NCI-H510A treated with DMSO at 0.1 percent for 48 hours (cell line): ENCODE measurements at places on chromosomes 2 and 18.

DNA sequence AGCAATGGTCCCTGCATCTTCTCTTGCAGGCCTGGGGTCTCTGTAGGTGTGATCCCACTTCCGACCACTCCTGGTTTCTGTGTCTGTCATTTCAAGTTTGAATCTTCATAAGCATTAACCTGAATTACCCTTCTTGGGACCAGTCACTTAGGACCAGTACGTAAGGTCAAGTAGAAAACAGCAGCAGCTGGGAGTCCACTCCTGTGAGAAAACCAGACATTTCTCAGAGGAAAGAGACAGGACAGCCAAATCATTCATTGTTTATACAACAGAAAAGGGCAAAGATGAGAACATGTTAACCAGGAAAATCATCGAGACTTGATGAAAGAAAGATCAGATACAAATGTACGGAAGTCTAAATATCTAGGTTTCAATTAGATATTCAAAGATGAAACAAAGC, 163.0 kb downstream of the MREG start:
- DNase-seq = no peak

DNA sequence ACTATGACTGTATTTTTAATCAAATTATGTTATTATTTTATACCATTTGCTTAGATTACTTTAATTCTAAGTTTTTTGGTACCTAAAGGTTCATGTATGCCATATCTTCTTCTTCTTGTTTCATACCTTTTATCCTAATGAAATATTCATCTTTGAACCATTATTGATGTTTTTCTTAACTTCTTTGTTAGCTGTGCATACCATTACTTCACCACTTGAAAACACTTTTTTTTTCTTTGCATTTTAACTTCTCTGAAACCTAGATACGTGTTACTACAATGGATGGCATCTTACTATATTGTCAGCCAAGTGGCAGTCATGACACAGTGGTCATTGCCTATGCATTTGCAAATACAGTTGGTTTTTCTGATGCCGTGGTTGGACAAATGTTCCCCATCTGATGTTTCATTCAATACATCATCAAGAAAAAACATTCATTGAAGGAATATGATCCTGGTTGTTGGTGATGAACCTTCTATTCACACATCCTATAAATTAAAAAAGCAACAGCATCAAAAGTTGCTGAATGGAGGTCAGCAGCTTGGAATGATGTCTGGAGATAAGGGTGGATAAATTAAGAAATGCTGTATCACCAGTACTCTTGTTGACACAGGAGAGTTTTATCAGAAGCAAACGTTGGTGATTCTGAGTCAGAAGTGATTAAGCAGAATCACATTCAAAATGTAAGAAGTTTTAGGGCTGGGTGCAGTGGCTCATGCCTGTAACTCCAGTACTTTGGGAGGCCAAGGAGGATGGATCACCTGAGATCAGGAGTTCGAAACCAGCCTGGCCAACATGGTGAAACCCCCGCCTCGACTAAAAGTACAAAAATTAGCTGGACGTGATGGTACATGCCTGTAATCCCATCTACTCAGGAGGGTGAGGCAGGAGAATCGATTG, 7.4 kb downstream of the IL36A start:
- no peak for DNase-seq

- DNase-seq = no peak
Measured at GRCh38 chr2:169159686-169160085, 90.3 kb downstream of the DHRS9 start.

- DNase-seq = no peak
Measured at GRCh38 chr2:20647738-20648137, 3.2 kb downstream of the HS1BP3 start.
